ENCODE measurements at places on chromosomes 6 and 20.

DNA sequence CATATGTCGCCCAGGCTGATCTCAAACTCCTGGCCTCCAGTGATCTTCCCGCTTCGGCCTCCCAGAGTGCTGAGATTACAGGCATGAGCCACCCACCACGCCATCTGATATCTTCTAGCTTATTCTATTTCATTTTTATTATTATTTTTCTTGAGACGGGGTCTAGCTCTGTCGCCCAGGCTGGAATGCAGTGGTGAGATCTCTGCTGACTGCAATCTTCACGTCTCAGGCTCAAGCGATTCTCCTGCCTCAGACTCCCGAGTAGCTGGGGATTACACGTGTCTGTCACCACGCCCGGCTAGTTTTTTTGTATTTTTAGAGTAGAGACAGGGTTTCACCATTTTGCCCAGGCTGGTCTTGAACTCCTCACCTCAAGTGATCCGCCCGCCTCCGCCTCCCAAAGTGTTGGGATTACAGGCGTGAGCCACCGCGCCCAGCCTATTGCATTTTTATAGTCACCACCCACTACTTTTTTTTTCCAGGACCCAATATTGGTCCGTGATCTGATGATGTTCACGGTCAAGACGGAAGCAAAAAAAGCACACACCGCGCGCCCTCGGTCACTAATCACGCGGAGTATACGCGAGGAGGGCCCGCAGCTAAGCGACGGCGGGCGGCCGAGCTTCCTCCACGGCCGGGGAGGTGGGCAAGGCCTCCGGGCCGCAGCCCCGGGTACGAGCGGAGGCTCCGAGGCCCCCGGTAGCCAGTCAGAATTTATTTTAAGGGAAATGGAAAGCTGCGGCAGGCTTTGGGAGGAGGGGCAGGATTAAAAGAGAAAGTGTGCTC is 1.1 kb upstream of the LSM14B start:
- H3K4me3 ChIP-seq, result peak overlapping the region; percentile 64
- H3K27ac ChIP-seq, result peak overlapping the region; percentile 99
- no peak for DNase-seq
- H3K27me3 ChIP-seq, result no peaks in the 10 kb centered on the region
- H3K36me3 ChIP-seq, result peaks cover 25% of the 10 kb centered on the region
- peaks cover 13% of the 10 kb centered on the region for H3K4me1 ChIP-seq

DNA sequence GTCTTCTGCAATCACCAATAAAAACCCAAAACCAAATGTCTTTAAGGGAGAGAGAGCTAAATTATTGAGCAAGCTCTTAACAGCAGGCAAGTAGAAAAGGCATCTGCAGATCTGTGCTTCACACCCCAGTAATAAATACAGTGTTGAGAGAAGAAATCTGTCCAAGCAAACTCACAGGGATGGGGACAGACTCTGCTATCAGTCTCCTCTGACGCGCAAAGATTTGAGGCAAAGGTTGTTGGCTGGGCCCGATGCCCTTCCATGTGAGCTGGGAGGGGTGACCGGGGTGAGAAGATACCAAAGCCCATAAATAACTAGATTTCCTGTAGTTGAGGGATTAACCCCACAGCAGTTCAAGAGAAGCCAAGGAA is 315.2 kb upstream of the SOX4 start:
- no peak for DNase-seq
- H3K36me3 ChIP-seq, result no peaks in the 10 kb centered on the region
- H3K4me1 ChIP-seq, result no peaks in the 10 kb centered on the region
- no peaks in the 10 kb centered on the region for H3K27me3 ChIP-seq
- no peak overlapping the region for H3K27ac ChIP-seq
- H3K4me3 ChIP-seq, result no peak overlapping the region

GRCh38 chr6:82022614-82023129 is 224.9 kb downstream of the IBTK start:
- no peaks in the 10 kb centered on the region for H3K27me3 ChIP-seq
- peak overlapping the region; percentile 68 for H3K27ac ChIP-seq
- no peaks in the 10 kb centered on the region for H3K36me3 ChIP-seq
- no peak overlapping the region for H3K4me3 ChIP-seq

DNA sequence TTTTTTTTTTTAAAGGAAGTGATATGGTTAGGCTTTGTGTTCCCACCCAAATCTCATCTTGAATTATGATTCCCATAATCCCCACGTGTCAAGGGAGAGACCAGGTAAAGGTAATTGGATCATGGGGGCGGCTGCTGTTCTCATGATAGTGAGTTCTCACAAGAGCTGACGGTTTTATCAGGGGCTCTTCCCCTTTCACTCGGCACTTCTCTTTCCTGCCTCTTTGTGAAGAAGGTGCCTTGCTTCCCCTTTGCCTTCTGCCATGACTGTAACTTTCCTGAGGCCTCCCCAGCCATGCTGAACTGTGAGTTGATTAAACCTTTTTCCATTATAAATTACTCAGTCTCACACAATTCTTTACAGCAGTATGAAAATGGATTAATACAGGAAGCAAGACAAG is 64.3 kb downstream of the ZFP64 start:
- no peaks in the 10 kb centered on the region for H3K36me3 ChIP-seq
- H3K27ac ChIP-seq, result no peak overlapping the region
- H3K4me3 ChIP-seq, result no peak overlapping the region
- DNase-seq, result no peak
- H3K27me3 ChIP-seq, result no peaks in the 10 kb centered on the region

- H3K4me1 ChIP-seq, result peaks cover 30% of the 10 kb centered on the region
- H3K36me3 ChIP-seq, result no peaks in the 10 kb centered on the region
- no peak for DNase-seq
- no peaks in the 10 kb centered on the region for H3K27me3 ChIP-seq
- H3K4me3 ChIP-seq, result no peak overlapping the region
Observed at GRCh38 chr20:38184101-38184500, 19.0 kb upstream of the TGM2 start.

DNA sequence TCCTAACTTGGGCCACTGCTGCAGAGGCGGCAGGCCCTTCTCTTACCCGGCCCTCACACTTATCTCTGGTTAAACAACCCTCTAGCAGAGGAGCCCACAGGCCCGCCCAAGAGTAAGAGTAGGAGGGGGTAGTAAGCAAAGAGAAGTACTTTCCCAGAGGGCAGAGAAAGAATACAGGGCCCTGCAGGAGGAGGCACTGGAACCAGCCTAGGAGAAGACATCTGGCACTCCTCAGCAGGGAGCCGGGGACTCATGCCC is 10.1 kb downstream of the MTCH1 start:
- no peak overlapping the region for H3K4me3 ChIP-seq
- H3K27me3 ChIP-seq, result no peaks in the 10 kb centered on the region
- no peak overlapping the region for H3K27ac ChIP-seq
- peaks cover 43% of the 10 kb centered on the region for H3K36me3 ChIP-seq
- H3K4me1 ChIP-seq, result no peaks in the 10 kb centered on the region

DNA sequence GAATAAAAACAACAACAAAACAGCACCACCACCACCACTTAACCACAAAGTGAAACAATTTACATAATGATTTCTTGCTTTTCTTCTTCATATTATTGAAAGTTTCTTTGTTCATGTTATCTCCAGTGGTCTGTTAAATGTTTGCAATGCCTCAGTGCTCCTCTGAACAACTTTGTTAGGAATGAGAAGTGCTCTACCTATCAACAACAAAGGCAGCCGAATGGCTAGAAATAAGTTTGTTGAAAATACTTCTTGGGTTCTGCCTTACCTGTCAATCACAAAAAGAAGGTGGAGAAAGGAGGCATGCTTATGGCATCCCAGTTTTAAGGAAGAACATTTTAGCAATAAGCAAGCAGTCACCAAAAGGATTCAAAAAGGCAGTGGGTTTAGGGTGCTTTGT is 490.2 kb downstream of the PRKN start:
- no peak overlapping the region for H3K4me3 ChIP-seq
- no peak overlapping the region for H3K27ac ChIP-seq
- H3K27me3 ChIP-seq, result no peaks in the 10 kb centered on the region
- no peaks in the 10 kb centered on the region for H3K36me3 ChIP-seq
- DNase-seq, result no peak
- no peaks in the 10 kb centered on the region for H3K4me1 ChIP-seq

GRCh38 chr20:63009045-63009961 is 2.5 kb upstream of the BHLHE23 start:
- peaks cover 55% of the 10 kb centered on the region for H3K4me1 ChIP-seq
- H3K27me3 ChIP-seq, result peaks cover 50% of the 10 kb centered on the region
- H3K4me3 ChIP-seq, result peak overlapping the region; percentile 9

DNA sequence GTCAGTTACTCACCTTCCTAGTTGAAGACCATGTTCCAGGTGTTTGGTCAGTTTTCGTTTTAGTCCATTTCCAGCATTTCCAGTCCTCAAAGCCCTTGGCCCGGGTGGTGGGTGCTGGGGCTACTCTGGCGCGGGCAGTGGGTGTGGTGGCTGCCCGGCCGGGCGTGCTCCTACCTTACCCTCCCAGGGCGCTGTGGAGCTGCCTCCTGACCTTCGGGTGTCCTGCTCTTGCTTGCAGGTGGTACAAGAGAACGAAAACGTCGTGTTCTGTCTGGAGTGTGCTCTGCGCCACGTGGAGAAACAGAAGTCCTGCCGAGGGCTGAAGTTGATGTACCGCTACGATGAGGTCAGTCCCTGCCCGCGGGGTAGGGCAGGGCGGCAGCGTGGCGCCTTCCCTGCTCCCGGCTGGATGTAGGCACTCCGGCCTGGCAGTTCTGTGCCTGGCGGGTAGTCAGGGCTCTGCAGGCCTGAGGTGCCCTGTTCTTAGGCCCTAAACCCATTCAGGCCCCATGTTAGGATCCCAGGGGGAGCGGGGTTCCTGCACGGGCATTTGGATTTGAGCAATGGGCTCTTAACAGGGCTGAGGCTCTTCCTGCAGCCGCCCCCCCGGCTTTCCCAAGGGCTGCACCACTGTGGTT is 145.8 kb downstream of the DTNBP1 start:
- no peaks in the 10 kb centered on the region for H3K27me3 ChIP-seq
- no peak overlapping the region for H3K4me3 ChIP-seq
- peaks cover 29% of the 10 kb centered on the region for H3K36me3 ChIP-seq
- H3K27ac ChIP-seq, result no peak overlapping the region
- no peak for DNase-seq
- no peaks in the 10 kb centered on the region for H3K4me1 ChIP-seq

DNA sequence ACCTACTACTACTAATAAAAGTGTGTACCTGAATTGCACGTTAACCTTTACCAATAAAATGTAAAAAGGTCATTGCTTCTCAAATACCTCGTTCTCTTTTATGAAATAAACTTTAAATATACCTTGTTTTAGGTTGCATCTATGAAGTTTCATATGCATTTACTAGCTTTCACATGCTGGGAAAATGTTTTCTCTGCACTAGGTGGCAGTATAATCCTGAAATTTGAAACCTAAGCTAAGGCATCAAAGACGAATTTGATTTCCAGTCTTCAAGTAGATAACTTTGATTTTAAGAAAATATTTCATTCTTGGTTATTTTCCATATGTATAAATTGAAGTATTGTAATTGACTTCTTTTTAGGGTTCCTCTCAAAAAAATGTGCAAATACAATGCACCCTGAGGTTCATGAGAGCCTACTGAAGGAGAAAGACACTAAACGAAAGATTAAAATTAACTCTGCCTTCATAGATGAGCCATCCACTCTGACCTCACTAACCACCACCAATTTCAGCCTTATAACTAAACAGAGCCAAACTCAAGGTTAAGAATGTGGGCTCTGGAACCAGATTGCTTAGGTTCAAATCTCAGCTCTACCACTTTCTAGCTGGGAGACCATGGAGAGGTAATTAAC is 7.3 kb upstream of the COL9A1 start:
- DNase-seq, result no peak
- H3K27ac ChIP-seq, result no peak overlapping the region
- no peaks in the 10 kb centered on the region for H3K27me3 ChIP-seq

- peaks cover 5% of the 10 kb centered on the region for H3K4me1 ChIP-seq
- H3K27ac ChIP-seq, result no peak overlapping the region
- no peaks in the 10 kb centered on the region for H3K36me3 ChIP-seq
- no peaks in the 10 kb centered on the region for H3K27me3 ChIP-seq
- no peak for DNase-seq
Observed at GRCh38 chr20:1831096-1831495, 64.1 kb upstream of the SIRPA start.

- H3K36me3 ChIP-seq, result no peaks in the 10 kb centered on the region
- H3K4me1 ChIP-seq, result peaks cover 55% of the 10 kb centered on the region
- peak overlapping the region; percentile 96 for H3K27ac ChIP-seq
- DNase-seq, result no peak
- H3K4me3 ChIP-seq, result peak overlapping the region; percentile 89
Observed at GRCh38 chr6:16130437-16130891, 1.6 kb downstream of the MYLIP start.

DNA sequence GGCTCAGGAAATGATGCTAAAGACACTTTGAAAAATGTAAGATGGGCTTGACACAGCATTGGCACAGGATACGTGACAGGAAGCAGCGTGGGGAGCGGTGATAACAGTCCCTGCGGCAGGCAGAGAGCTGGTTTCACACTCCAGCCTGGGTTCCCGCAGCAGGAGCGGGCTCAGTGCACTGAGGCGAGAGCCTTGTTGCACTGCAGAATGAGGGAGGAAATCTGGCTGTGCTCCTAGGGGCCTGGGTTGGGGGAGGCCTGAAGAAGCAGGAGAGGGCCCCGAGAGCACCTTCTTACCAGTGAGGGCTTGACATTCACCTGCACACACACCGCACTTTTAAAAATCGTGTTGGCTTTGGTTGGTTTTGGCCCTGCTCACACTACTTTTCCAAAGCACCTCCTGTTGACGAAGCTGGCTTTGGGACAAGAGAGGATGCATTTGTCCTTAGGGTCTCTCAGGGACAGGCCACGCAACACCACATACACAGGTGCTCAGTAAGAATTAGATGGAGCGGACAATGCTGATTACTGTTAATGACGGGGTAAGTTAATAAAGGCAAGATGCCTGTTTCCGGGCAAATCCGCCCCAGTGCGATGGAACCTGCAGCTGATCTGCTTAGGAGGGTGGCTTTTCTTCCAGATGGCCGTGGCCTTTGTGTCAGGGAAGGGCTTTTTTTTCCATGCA is 49.4 kb upstream of the ARMC2 start:
- no peak overlapping the region for H3K4me3 ChIP-seq
- H3K27me3 ChIP-seq, result no peaks in the 10 kb centered on the region
- no peaks in the 10 kb centered on the region for H3K4me1 ChIP-seq
